ENCODE measurements at places on chromosomes 7 and 10.

DNA sequence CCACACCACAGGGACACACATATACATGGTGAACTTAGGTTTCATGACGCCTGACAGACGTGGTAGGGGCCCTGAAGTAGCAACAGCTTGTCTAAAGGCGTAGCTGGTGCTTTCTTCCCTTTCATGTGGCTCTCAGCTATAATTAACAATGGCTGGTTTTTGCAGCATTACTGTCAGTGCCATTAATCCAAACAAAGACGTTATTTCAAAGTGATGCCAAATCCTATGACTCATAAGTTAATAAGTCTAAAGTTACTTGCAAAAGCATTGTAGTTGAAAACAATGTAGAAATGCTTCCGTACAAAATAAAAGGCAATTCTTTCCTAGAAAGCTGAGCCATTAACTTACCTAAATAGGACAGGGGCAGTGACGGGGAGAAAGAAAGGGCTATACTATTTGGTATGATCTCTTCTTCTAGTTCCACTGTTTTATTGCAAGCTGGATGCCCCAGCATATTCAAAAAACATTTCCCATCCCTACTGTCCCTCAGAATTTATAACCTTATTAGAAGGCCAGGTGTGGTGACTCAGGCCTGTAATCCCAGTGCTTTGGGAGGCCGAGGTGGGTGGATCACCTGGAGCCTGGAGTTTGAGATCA, 105.4 kb downstream of the ODAD2 start:
- no peak for DNase-seq

DNA sequence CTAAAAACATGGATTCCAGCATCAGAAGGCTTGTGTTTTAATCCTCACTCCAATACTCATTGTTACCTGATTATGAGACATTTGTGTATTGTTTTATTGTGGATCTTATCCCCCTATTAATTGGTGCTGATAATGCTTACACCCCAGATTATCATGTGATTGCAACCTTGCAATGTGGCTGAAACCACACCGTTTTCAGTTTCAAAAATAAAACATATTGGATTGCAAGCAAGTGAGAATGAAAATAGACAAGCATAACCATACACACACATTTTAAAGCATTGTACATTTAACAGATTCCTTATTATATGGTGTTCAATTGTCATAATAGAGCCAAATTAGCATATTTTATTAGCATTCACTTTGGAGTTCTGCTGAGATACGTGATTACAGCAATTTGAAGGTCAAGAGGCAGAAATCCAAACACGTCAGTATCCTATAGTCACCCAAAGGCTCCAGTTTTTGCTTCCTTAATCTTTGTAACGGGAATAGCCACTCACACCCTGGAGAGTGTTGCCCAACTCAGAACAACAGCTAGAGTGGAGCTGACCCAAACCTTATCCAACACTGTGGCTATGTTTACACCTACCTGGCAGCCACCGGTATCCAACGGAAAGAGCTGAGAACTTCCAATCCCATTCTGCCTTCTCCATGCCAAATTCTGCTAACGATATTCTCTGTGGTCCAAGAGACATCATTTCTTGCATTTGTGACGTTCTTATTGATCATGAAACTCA, 317.1 kb upstream of the KLF6 start:
- no peak for DNase-seq

- no peak for DNase-seq
These were observed 64.4 kb downstream of the PIP4K2A start for GRCh38 chr10:22649994-22650393.

- DNase-seq, result no peak
These were observed 516.5 kb downstream of the PHTF2 start for GRCh38 chr7:78315119-78315518.

DNA sequence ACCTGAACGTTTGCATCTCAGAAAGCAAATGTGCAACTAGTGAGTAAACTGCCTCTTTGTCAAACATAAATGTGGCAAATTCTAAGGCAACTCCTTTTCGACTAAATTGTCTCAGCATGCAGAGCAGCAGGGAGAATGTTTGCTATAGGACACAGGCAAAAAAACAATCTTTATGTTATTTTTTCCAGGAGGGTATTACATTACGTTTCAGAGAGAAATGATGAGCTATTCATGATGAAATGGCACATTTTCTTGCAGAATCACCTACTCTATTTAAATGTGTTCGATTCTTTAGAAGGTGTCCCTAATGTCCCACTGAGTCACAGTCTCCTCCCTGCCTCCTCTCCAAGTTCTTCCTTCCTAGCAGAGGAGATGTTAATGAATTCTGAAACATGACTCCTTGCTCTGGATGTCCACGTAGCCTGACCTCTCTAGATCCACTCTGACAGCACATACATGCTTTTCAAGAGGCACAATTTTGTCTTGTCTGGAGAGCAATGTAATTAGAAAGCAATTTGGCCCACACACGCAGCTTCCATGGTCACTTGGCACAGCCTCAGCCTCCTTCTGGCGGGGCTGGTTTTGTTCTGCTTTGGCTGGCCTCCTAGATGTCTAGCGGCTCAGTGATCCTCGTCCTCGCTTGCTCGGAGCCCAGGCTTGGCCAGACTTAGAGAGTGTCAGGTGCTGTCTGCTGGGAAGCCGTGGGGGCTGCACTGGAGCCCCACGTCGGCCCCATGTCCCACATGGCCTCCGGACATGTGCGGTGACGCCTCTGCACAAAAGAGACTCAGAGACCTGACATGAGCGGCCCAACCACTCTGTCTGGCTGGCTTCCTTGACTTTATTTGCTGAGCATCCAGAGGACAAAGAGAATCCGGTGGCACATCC, 125.7 kb upstream of the ZNF438 start:
- DNase-seq, result no peak

GRCh38 chr10:59839576-59839975, 66.8 kb downstream of the CCDC6 start:
- no peak for DNase-seq

DNA sequence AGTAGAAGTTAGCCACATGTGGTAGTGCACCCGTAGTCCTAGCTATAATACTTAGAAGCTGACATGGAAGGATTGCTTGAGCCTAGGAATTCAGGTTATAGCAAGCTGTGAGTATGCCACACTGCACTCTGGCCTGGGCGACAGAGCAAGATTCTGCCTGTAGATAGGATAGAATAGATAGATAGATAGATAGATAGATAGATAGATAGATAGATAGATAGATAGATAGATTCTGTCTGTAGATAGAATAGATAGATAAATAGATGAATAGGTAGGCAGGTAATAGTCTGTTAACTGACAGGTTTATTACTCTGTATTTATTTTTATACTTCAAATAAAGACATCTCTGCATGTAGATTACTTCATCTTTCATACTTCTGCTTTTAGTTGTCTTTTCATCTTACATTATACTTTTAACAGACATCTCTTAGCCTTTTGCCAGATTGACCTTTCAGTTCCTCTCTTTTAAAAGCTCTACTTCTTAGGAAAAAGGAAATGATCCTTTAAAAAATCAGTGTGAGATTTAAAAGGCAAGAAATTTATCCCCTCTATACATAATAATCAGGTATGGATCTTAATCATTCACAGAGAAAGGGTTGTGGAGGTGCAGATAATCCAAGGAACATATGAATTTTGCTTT, 31.8 kb downstream of the CCAR1 start:
- DNase-seq, result no peak
